SW480 (cell line): ENCODE measurements at places on chromosomes 16 and 17.

DNA sequence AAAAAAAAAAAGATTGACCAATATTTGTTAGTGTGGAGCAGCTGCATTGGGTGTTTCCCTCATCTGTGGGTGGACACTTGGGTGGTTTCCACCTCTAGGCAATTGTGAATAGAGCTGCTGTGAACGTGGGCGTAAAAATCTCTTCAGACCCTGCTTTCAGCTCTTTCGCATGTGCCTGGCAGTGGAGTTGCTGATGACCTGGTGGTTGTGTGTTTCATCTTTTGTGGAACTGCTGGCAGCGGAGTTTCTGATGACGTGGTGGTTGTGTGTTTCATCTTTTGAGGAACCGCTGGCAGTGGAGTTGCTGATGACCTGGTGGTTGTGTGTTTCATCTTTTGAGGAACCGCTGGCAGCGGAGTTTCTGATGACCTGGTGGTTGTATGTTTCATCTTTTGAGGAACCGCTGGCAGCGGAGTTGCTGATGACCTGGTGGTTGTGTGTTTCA lies 21.4 kb downstream of the ZC3H18 start:
- no peak for DNase-seq

DNA sequence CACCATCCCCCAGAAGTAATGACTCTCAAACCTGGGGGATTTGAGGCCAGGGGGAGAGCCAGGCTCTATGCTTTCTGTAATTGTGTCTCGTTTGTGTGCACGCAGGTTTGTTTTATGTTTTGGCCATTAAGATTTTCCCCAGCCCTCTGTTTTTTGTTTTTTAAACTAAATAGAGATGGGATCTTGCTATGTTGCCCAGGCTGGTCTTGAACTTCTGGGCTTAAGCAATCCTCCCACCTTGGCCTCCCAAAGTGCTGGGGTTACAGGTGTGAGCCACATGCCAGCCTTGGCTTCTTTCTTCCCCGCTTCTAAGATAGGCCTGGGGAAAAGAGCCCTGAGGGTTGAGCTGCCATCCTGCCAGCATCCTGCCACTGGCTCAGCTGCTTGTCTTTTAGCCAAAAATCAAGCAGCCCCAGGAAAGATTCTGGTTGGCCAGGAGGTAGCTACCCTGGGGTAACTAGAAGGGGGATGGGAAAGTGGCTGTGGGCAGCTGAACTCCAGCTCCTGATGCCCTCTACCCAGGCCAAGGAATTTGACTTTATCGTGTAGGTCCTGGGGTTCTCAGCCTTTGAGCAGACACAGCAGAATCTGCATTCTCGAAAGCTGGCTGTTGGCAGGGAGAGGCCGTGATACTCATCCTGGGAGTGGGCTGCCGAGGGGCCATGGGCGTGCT lies 18.4 kb downstream of the KDM8 start:
- no peak for DNase-seq

DNA sequence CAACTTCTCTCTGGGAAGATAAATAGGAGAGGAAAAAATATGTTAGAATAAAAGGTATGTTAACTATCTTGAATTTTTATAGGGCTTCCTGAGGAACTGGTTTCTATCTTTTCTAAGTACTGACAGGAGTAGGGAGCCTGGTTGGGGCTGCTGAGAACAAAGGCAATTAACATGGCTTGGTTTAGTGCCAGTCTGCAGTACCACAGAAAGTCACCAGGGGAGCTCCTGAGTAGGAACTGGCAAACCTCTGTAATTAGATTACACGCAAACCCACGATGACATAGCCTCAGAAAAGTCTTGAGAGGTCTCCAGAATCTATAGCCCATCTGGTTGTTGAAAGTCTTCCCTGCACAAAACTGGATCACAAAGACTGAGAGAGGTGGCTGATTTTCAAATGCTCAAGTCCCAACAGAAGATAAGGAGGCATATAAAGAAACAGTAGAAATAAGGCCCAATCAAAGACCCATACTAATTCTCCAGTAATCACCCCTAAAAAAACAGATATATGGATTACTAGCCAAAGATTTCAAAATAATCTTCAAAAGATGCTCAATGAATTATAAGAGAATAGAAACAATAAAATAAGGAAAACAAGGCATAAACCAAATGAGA lies 11.7 kb upstream of the CNTNAP4 start:
- DNase-seq = peak; percentile 24

GRCh38 chr16:785563-786535 lies 2.3 kb downstream of the RPUSD1 start:
- DNase-seq = peak; percentile 44

- DNase-seq = no peak
These were observed 248.0 kb upstream of the GSE1 start for GRCh38 chr16:85365120-85365519.

- DNase-seq = no peak
These were observed 4.0 kb upstream of the CLEC10A start for GRCh38 chr17:7084088-7084487.

DNA sequence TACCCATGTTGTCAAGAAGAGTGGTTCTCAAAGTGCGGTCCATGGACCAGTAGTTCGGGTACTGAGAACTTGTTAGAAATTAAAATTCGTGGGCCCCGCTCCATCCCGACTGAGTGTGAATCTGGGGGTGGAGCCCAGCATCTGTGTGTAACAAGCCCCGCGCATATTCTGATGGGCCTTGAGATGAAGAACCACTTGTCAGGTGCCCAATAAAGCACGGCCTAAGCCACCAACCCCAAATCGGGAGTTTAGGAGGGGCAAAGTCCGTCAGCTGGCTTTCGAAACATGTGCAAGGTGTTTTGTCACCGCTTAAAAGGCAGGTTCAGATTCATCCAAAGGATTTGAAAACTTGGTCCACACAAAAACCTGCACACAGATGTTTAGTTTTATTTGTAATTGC lies 29.5 kb downstream of the PSMD12 start:
- DNase-seq = no peak

DNA sequence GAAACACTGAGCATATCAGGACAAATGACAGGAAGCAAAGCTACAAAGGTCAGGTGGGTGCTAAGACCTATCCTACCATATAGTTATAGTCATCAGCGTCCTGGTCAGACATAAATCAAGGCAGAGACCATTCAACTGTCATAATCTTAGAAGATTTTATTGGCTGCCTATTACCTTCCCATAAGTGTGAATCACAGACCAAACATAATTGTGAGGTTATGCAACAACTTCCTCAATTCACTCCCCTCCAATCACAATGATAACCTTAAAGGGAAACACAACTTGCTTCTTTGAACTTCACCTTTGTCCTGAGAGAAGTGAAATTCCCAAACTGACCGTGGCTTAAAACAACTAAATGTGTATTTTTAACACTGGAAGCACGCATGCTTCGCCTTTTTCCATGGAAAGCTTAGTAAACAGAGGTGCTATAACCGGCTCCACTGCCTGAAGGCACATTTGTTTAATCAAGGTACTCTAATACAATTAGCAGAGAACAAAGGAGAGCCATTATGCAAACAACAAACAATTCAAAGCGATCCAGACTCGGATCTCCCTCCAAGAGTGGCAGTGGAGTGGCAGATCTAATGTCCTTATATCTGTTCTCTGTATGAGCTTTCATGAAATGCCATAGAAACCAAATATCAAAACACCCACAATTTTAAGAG lies 84.9 kb downstream of the TMEM114 start:
- DNase-seq = peak; percentile 19

DNA sequence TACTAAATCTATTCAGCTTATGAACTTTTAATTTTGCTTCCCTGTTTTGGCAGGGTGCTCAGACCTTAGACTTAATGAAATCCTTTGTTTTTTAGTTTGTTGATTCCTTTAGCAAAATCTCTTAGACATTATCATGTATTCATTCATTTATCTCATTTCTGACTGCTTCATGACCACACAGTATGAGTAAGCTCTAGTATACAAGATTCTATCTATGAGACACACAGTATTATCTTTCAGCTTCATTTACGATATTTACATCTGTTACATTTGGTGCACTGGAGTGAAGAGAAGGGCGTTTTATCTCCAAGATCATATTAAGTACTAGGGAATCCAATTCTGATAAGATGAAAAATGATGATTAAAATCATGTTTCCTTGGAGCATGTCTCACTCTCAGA lies 448.1 kb upstream of the CA10 start:
- DNase-seq = no peak

- no peak for DNase-seq
These were observed 1.4 kb upstream of the PIK3R5 start for GRCh38 chr17:8966926-8967325.

DNA sequence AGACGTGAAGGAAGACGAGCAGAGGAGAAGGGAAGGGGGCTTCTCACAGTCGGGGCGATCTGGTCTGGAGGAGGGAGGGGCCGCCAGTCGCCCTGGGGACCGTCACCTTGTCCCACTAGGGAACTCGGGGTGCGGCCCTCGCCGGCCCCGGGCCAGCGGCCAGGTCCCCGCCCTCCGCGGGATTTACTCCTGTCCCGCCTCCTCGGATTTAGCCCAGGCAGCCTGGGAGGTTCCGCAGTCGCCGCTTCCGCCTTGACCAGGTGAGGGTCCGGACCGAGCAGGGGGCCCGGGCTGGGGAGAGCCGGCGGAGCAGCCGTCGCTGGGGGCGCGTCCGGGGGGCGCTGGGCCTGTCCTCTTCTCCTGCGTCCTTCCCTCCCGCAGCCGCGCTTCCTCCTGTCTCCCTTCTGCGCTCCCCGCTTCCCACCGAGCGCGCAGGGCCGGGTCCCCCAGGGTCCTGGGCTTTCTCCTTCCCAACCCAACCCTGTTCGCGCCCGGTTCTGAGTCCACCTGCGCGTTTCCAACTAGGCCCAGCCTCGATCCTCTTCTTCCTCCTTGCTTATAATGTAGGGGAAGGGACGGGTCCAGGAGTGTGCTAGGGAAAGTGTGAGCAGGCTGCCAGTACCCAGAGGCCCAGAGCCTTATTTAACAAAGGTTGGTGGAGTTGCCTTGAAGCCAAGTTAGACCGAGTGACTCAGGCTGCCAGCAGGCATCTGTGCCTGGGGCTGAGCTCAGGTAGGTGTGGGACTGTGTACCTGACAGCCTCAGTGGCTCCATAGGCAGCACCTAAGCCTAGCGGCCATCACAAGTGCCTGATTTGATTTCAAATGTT lies at the start of gene TNK1:
TSS of gene TNK1 (plus strand) at position 235 of the 829 bp plus-strand sequence. CDS start 1,838 bp downstream, outside the sequence.
- DNase-seq = peak; percentile 59

DNA sequence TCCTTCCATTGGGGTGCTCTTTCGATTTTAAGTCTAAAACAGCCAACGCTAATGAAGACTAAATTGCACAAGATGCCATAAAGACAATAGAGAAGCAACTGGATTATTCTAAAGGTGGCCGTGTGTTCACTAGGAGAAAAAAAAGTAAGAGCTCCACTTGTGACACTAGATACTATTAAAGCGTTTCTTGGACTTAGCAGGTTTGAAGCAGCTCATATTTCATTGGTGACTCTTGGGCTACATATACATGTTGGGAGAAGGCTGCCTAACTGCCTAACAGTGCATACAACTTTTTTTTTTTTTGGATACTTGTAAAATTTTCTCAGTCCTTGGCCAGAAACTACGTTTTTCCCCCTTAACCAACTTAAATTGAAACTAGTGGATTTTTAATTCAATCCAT lies 111.8 kb upstream of the NOG start:
- no peak for DNase-seq

DNA sequence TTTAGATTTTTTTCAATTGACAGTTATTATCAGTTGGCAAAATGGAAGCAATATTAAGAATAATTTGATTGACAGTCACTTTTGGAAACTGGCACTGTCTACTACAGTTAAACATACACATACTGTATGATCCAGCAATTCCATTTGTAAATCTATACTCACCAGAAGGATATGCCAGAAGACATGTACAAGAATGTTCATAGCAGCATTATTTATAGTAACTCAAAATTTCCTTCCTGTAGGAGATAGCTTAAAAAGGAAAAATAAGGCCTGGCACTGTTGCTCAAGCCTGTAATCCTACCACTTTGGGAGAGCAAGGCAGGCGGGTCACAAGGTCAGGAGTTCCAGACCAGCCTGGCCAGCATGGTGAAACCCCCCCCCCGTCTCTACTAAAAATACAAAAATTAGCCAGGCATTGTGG lies 89.3 kb downstream of the VMP1 start:
- no peak for DNase-seq

- DNase-seq = no peak
These were observed 15.2 kb upstream of the METRNL start for GRCh38 chr17:83064021-83064731.

DNA sequence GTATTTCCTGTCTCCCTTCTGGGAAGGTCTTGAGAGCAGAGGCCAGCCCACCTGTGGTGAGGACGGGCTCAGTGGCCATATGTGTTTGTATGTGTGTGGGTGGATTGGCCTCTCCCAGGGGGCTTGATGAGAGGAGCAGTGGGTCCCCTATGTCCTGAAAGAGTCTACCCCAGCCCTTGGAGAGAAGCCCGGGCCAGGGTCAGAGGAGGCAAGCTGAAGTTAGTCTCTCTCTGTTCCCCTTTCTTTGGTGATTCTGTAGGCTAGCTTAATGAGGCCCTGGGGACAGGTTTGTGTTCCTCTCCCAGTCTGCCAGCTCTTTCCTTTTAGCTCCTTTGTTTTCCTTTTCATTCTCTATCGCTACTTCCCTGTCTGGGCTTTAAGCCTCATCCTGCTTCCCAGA lies 23.8 kb upstream of the NFATC3 start:
- DNase-seq = no peak

DNA sequence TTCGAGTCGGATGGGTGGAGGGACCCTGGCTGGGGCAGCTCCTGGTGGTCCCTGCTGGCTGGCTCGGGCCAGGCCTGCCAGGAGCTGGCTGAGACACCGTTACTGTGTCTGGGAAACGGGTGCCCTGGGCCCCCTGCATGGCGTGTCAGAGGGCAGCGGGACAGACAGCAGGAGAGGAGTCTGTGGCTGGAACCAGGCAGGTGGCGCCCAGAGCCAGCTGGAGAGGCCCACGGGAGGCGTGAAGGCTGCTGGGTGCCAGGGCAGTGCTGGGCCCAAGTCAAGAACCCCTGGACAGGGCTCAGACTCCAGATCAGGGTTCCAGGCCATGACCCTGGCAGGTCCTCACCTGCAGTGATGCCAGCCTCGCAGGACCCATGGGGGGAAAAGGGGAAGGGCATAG lies 16.6 kb downstream of the SOX8 start:
- no peak for DNase-seq

GRCh38 chr17:17413215-17413792 lies 63.5 kb upstream of the MED9 start:
- DNase-seq = no peak

DNA sequence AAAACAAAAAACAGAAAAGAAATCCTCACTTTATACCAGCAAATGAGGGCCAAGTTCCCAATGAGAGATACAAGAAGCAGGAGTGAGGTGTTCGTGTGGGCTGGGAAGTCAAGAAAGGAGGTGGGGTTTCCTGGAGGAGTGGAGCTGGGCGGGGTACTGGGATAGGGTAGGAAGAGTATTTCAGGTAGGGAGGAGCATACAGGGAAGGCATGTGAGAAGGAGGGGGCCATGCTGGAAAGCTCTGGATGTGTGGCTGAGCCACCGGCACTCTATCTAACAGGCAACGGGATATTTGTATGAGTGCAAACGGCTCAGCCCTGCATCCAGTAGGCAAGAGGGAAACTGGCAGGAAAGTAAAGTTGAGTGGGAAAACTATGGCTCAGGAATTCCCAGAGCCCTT lies 4.2 kb downstream of the OR3A2 start:
- no peak for DNase-seq

- DNase-seq = no peak
These were observed 10.7 kb downstream of the MYL4 start for GRCh38 chr17:47219621-47220475.

- no peak for DNase-seq
These were observed 28.0 kb downstream of the PRKCB start for GRCh38 chr16:23863511-23864422.

GRCh38 chr16:73890186-73891128 lies 406.2 kb upstream of the PSMD7 start:
- no peak for DNase-seq
